ENCODE measurements at places on chromosomes 3 and 15. TPM values are rescaled to one million over a fixed set of nuclear protein-coding genes. Genes with fewer than 3 reads are reported as not detected.

The NKIRAS1 gene
- polyA plus RNA-seq: 9.7 TPM

The MST1R gene
- polyA plus RNA-seq: 25.3 TPM

The CORO2B gene
- polyA plus RNA-seq: 1.3 TPM

The ISL2 gene
- polyA plus RNA-seq: 0.23 TPM

The CLDN16 gene
- 1.3 TPM for polyA plus RNA-seq

The CPLX3 gene
- polyA plus RNA-seq: 1.1 TPM

The AMIGO3 gene
- 2.0 TPM for polyA plus RNA-seq

The SLC28A2 gene
- 0.02 TPM for polyA plus RNA-seq

The STRC gene
- 1.8 TPM for polyA plus RNA-seq

The GLDN gene
- 1.3 TPM for polyA plus RNA-seq

The SPINT1 gene
- 33.8 TPM for polyA plus RNA-seq

The CHST13 gene
- polyA plus RNA-seq: 0.39 TPM

The RLBP1 gene
- polyA plus RNA-seq: 0.32 TPM

The CA12 gene
- 0.16 TPM for polyA plus RNA-seq

The HTR3E gene
- polyA plus RNA-seq: 0.05 TPM

The ARL14 gene
- 4.8 TPM for polyA plus RNA-seq

The RTP4 gene
- 12.9 TPM for polyA plus RNA-seq

The CD96 gene
- 27.0 TPM for polyA plus RNA-seq

The EEFSEC gene
- 13.1 TPM for polyA plus RNA-seq

The CSTA gene
- polyA plus RNA-seq: 292 TPM

The SNTN gene
- polyA plus RNA-seq: 0.16 TPM

The MNS1 gene
- 3.4 TPM for polyA plus RNA-seq

The SLC49A4 gene
- 5.9 TPM for polyA plus RNA-seq

The TMIE gene
- 0.57 TPM for polyA plus RNA-seq

The BCL6 gene
- 56.2 TPM for polyA plus RNA-seq

The INSYN1 gene
- 1.1 TPM for polyA plus RNA-seq

The TMEM266 gene
- 1.2 TPM for polyA plus RNA-seq

The OR5K2 gene
- polyA plus RNA-seq: not detected

The DUOXA2 gene
- polyA plus RNA-seq: 0.23 TPM

The DGKG gene
- polyA plus RNA-seq: 1.1 TPM

The PLSCR2 gene
- 0.16 TPM for polyA plus RNA-seq

The SNX4 gene
- polyA plus RNA-seq: 27.3 TPM

The TRPC1 gene
- 7.1 TPM for polyA plus RNA-seq

Measured in thymus (tissue), 14 donors.